ENCODE measurements at places on chromosomes 16 and 17. TPM values are rescaled to one million over a fixed set of nuclear protein-coding genes. Genes with fewer than 3 reads are reported as not detected.

AIPL1 gene
- not detected for total RNA-seq

CHD9NB gene
- total RNA-seq: 1.1 TPM

PPP1R1B gene
- total RNA-seq: not detected

PDILT gene
- total RNA-seq: not detected

GP1BA gene
- total RNA-seq: not detected

TEKT5 gene
- total RNA-seq: not detected

NAE1 gene
- total RNA-seq: 114 TPM

ADAT1 gene
- 59.0 TPM for total RNA-seq

PLA2G10 gene
- total RNA-seq: not detected
